ENCODE measurements at places on chromosomes 12 and 14. TPM values are rescaled to one million over a fixed set of nuclear protein-coding genes. Genes with fewer than 3 reads are reported as not detected.

DNA sequence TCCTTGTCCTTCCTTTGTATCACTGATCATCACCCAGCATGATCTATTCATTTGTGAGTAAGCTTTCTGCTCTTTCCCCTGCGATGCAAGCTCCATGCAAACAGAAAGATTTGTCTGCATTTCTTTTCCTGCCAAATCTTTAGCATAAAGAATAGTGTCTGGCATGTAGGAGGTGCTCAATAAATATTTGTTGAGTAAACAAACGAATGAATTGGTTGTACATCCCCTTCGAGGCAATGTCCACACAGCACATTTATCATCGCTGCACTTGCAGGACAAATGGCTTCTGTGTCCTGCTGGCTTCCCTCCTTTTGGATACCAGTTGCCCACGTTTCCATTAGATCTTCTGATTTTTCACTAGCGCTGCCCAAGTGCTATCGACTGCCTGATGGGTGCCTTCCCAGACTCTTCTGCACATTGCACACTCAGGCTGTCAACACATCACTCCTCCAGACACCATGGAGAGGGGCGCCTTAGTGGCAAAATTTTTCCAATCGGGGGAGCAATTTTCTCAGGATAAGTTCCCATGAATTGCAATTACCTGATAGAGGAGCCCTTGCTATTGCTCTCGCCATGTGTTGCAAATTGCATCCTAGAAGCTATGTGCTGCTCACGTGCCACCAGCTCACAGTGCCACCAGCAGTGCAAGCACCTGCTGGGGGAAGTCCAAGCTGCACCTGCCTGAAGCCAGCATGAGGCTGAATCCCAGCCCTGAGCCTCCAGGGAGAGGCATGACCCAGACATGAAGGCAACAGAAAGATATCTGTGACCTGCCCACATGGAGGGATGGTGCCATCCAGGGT lies 206.6 kb downstream of the KIF26A start:
- no peak for DNase-seq

GRCh38 chr12:57091638-57092528 lies 3.0 kb downstream of the NAB2 start:
- no peak for DNase-seq

Gene BCL11B
- total RNA-seq, result 0.29 TPM

GRCh38 chr14:36671149-36671548 lies 9.5 kb downstream of the PAX9 start:
- no peak for DNase-seq

GRCh38 chr12:130644566-130644965 lies 71.5 kb downstream of the RIMBP2 start:
- DNase-seq, result no peak

Gene NINJ2
- total RNA-seq, result 5.2 TPM

Gene EML5
- total RNA-seq, result 0.84 TPM

Gene CLEC4D
- 0.21 TPM for total RNA-seq

Gene NUAK1
- total RNA-seq, result 20.4 TPM

Gene BEGAIN
- 2.1 TPM for total RNA-seq

DNA sequence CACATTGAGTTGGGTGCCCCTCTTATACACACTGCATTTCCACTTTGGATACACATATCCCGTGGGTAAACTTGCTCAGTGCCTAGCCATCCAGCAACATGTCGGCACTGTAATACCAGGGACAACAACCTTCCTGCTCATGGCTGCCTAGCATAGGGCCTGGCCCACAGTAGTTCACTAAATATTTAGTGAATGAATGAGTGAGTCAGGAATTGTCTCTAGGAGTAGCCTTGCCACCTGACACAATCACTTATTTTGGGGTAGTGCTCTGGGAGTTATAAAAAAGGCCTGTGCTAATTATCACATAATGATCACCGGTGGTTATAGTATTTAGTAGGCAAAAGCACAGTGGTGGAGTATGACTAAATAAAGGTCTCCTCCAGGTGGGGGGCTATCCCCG lies 8.5 kb upstream of the NUMB start:
- DNase-seq, result no peak

GRCh38 chr12:57632073-57632957 lies 686 bp downstream of the B4GALNT1 start:
- DNase-seq, result no peak

GRCh38 chr14:53719536-53719935 lies 237.1 kb downstream of the BMP4 start:
- DNase-seq, result no peak

- DNase-seq, result peak; percentile 51
Measured at GRCh38 chr14:75450381-75451276, 22.8 kb downstream of the JDP2 start.

- DNase-seq, result no peak
Measured at GRCh38 chr12:19654650-19655376, 215.5 kb downstream of the AEBP2 start.

DNA sequence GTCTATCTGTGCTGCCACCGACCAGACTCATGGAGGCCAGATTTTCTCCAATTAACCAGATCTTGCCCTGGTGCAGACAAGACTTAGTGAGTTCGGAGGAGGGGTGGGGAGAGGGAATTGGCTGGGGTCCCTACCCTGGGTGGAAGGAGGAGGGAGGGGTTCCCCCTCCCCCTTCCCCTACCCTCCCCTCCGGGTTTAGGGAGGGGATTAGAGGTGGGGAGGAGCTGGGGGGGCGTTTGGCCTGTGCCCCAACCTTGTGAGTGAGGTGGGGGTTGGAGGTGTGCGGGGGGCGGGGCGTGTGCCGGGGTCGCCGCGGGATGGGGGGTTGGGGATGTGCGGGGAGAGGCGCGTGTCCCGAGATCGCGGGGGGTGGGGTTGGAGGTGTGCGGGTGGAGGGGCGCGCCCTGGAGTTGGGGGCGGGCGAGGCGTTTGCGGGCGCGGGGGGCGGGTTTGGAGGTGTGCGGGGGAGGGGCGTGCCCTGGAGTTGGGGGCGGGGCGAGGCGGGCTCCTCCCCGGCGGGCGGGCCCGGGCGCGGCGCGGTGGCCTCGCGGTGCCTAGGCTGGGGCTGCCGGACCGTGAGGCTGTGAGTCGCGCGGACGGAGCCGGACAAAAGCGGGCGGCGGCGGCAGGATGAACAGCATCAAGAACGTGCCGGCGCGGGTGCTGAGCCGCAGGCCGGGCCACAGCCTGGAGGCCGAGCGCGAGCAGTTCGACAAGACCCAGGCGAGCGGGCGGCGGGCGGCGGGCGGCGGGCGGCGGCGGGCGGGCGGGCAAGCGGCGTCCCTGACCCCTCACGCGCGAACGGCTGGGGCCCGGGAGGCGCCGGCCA lies at the start of gene HIP1R:
Gene HIP1R, plus strand, starts transcription at position 537 of the 829 bp plus-strand sequence. Its CDS starts 94 bp downstream, at position 631.
- DNase-seq, result no peak

Gene TMEM121
- 2.7 TPM for total RNA-seq

- no peak for DNase-seq
Measured at GRCh38 chr14:59510001-59510400, 25.7 kb downstream of the JKAMP start.

Gene EPYC
- total RNA-seq, result not detected

Gene BCL2L14
- not detected for total RNA-seq

GRCh38 chr14:94165744-94166143 lies 8.4 kb upstream of the PPP4R4 start:
- no peak for DNase-seq

DNA sequence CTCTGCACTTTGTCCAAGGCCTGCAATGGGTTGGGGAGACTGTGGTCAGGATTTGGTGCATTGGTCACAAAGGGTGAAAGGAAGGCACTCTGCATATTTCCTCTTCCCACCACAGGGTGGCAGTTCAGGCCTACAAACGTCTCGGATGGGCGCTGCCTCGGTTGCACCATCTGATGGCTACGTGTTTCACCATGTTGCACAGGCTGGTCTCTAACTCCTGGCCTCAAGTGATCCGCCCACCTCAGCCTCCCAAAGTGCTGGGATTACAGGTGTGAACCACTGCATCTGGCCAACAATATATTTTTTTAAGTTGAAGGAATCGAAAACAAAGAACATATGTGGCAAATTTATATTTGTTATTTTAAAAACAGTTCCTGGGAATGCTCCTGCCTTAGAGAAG lies 35.1 kb downstream of the TMBIM6 start:
- peak; percentile 81 for DNase-seq

GRCh38 chr12:43711348-43711747 lies 47.2 kb downstream of the PUS7L start:
- DNase-seq, result no peak

- DNase-seq, result no peak
Measured at GRCh38 chr12:25009496-25010092, 60.7 kb upstream of the BCAT1 start.

Gene IGFBP6
- total RNA-seq, result 134 TPM

DNA sequence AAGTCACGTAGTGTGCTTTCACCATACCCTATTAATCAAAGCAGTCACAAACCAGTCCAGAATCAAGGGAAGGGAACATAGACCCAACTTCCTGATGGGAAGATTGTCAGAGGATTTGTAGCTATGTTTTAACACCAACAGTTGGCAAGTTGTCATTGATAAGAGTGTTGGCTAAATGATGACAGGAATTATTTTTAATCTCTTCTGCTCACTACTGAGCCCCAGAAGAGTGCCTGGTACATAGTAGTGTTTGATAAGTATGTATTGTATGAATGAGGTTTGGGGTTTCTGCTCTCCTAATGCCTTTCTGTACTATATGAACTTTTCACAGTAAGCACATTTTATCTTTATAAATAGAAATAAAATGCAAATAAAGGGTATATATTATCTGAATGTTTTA lies 14.7 kb downstream of the HCFC2 start:
- no peak for DNase-seq

DNA sequence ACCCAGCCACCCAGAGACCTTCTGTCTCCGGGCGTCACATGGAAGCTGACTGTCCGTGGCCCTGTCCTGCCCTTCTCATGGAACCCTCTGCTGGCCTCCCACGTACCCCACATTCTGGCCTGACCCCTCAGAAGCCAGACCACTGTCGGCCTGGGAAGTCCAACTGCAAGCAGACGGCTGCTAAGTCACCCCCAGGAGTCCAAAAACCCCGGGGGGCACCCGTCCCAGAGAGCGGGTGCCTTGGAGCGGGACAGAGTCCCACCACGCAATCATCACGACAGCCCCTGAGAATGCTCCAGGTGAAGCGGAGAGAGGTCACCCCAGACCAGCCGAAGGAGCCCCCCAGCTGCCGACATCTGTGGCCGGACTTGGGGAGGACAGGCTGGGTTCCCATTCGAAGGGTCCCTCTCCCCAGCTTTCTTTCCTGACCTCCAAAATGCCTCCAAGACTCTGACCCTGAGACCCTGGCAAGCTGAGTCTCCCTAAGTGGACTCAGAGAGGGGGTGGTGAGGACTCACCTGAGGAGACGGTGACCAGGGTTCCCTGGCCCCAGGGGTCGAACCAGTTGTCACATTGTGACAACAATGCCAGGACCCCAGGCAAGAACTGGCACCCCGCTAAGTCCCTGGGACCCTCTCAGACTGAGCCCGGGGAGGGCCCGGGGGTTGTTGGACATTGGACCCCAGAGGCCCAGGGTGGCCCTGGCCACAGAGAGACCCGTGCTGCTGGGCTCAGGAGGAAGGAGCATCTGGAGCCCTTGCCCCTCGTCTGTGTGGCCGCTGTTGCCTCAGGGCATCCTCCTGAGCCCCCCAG lies 337.1 kb downstream of the TMEM121 start:
- DNase-seq, result peak; percentile 10

DNA sequence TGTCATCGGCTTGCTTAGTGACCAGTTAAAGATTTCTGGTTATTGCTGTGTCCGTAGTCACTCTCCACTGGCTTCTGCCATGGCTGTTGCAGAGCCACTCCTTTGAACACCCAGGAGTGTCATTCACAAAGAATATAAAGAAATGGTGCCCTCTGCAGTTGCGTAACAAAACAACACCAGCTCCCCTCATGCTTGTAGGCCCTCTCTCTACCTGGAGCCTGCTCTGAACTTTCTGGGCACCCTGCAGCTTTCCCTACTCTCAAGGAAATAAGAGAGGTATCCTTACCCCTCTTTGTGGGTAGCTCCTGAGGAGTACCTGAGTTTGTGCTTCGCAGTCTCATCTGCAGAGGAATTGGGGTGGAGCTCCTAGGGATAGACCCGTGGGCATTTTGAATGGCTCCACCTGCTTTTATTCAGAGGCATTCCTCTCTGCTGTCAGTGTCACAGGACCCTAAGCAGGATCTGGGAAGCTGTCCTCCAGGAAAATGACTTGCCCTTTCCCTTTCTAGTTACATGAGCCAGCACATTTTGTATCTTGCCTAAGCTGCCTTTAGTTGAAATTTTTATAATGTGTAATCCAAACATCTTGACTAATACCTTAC lies 97.2 kb upstream of the TMEM260 start:
- DNase-seq, result no peak

Gene ESRRB
- 4.3 TPM for total RNA-seq

DNA sequence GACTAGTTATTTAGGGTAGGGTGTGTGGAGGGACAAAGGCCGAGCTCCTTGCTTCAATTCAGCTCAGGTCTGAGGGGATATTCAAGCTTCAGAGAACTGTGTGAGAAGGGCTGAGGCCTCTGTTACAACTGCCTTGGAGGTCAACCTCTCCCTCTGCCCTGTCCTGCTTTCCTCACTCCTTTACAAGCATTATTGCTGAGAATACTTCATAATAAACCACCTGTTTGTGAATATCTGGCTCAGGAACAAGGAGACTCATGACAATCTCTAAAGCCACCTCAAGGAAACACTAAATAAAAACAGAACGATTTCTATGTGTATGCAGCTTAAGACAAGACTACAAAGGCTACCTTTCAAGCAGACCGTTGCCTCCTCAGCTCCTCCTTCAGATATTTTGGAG lies 21.7 kb downstream of the OTOGL start:
- DNase-seq, result no peak

DNA sequence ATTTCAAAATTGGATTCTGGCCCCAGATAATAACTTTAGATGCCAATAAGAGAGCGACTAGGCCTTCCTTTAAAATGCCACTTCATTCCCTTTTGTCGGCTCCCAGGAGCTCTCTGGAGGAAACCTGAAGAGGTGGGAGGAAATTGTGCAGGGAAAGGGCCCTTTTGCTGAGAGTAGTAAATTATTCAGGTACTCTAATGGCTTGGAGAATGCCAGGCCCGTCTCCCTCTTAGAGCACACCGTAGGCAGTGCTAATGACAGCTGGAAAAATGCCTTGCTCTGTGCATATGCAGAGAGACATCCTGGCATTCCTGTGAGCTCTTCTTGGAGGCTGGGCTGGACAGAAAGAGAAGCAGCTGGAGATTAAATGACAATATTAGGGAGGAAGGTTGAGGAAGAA lies 115.0 kb upstream of the RPH3A start:
- DNase-seq, result no peak

GRCh38 chr14:41476526-41476925 lies 130.2 kb upstream of the LRFN5 start:
- no peak for DNase-seq

Measured in left cardiac atrium (tissue), 4 donors.